ENCODE measurements at places on chromosomes 2 and 18.

DNA sequence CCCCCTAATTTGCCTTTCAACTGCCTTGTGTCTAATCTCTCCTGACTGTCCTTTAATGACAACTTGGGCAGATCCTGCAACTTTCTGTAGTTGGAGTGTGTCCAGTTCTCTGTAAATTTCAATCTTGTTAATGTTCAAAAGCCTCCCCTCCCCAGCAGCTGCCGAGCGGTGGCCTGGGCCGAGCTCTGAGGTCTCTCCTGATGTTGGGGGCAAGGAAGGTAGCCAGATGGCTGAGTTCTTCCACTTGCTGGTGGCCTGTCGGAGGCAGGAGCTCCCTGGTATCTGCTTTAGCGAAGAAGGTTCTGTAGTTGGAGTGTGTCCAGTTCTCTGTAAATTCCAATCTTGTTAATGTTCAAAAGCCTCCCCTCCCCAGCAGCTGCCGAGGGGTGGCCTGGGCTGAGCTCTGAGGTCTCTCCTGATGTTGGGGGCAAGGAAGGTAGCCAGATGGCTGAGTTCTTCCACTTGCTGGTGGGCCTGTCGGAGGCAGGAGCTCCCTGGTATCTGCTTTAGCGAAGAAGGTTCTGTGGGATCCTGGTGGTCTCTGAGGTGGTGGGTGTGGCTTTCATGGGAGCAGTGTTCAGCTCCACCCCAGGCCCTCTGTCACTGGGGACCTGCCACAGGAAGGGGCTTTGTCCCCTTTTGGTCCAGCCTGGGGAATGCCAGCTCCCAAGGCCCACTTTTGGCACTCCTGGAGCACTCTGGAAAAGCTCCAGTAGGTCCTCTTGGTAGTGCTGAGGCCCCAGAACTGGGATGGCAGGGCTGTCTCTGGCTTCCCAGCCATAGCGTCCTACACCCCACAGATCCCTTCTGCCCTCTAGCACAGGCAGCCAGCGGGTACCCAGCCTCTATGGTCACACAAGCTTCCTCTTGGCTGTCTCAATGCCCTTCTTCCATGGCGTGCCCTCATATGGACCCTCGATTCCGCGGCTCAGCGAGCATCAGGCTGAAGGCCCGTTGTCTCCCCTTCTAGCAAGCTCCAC is 211.9 kb downstream of the ALPK2 start:
- DNase-seq = no peak

DNA sequence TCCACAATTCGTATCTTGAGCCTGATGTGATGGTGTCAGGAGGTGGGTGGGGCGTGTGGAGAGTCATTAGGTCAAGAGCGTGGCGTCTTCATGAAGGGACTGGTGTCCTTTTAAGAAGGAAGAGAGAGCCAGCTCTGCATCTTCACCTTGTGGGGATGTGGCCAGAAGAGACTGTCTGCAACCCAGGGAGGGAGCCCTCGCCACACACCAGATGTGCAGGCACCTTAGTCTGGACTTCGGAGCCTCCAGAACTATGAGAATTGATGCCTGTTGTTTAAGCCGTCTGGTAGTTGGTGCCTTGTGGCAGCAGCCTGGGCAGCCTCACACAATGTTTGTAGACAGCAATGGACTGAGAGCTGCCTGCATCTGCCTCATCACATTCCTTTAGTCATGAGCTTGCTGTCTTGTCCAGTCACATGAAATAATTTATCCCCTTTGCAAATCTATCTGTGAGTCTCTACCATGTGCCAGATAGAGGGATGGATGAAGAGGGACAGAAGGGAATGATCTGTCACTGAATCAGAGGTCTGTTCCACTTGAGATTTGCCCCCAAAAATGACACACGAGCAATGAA is 61.0 kb downstream of the MYT1L start:
- DNase-seq = no peak

GRCh38 chr2:158725441-158725891 is 69.7 kb upstream of the DAPL1 start:
- no peak for DNase-seq

DNA sequence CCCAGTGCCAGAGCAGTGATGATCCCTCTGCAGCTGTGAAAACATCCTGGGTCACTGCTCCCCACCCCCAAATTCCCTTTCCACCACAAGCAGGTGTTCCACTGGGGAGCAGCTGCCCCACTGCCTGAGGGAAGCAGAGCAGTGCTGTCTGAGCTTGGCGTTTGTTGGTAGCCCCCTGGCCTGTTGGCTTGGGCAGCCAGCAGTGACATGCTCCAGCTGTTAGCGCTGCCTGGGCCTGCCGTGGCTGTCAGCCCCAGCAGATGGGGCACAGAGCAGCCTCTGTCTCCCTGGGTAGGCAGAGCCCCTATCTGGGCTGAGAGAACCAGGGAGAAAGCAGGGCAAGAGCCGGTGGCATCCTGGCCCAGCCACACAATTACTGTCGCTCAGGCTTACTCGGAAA is 247.7 kb downstream of the GLI2 start:
- DNase-seq = no peak

DNA sequence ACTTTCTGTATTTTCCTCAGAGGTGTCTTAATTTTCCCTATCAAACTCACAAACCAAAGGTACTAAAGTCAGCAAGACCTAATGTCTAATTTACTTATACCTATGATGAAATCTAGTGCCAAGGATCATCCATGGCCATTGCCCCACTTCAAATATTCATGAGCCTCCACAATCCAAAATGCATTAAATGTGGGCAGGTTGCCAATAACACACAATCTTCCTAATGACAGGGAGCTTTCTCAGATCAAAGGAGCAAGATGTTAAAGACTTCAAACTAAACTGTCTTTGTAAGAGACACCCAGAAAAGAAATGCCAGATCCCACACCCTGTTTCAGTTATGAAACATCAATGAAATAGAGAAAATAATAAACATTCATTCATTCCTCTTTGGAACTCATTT is 143.2 kb downstream of the TMEFF2 start:
- peak; percentile 11 for DNase-seq

DNA sequence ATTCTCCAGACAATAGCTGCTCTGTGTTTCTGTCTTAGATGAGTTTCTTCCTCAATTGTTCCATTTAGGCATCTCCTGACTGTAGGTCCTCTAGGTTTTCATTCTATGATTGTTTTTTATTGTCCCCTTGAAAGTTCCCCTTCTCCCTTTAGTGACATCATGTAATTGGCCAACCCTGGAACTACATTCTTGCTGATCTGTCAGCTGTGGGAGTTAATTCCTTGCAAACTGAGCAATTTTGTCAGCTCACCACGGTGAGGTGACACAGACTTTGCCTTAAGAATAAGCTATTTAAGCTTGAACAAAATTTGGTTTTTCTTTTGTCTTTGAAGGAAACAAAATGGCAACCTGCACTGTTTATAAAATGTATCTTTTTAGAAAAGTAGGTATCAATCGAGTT is 95.9 kb downstream of the TXNL1 start:
- no peak for DNase-seq

GRCh38 chr2:237162959-237163358 is 77.3 kb downstream of the COPS8 start:
- DNase-seq = no peak

- no peak for DNase-seq
These were observed 65.0 kb downstream of the ROCK2 start for GRCh38 chr2:11279398-11279797.

DNA sequence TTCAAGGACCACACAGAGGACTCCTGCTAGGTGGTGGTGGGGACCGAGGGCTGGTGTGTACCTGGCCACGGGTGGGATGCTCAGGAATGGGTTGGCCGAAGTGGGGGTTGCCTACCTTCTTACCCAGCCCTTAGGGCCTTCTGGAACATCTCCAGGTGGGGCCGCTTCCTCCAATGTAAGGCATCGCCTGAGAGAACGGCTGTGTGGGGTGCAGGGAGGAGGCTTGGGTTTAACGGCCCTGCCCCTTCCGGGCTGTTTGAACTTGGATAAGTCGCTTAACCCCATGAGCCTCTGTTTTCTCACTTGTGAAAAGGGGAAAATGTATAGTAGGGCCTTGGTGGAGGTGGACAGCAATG is 35.0 kb downstream of the EMILIN2 start:
- DNase-seq = no peak

GRCh38 chr2:222355860-222356259 is 57.1 kb upstream of the PAX3 start:
- DNase-seq = no peak

- DNase-seq = no peak
These were observed 133.0 kb downstream of the FSHR start for GRCh38 chr2:49021271-49021670.

- no peak for DNase-seq
These were observed 297.5 kb downstream of the PIEZO2 start for GRCh38 chr18:10851824-10852319.

DNA sequence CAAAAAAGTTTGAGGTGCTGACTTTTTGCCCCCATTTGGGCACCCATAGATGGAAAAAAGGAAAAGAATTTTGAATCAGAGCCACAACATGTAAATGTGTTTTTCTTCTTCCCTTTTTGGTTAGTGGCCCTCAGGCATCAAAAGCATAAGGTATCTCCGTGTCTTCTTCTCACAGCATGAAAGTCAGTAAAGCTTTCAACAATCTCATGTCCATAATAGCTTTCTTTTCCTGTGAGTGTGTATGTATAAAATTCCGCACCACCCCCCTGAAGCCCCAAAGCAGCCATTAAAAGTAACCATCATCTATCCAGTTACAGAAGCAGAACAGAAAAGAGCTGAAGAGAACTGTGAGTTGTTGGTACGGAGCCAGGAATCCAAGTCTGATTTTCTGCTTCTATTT is 1539.7 kb upstream of the ACVR2A start:
- no peak for DNase-seq

DNA sequence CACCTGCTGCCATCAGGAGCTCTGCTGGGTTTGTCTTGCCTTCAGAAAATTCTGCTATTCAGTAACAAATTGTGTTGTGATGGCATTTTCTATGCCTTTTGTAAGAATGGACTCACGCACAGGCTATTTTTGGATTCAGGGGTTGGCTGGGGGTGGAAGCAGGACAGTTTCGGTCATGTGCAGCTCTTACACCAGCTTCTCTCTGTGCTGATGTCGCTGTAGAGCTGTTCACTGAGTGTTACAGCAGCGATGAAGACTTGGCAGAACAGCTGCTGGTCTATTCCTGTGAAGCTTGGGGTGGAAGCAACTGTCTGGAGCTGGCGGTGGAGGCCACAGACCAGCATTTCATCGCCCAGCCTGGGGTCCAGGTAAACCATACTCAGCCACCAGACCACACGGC is 49.2 kb downstream of the TRPM8 start:
- DNase-seq = no peak

DNA sequence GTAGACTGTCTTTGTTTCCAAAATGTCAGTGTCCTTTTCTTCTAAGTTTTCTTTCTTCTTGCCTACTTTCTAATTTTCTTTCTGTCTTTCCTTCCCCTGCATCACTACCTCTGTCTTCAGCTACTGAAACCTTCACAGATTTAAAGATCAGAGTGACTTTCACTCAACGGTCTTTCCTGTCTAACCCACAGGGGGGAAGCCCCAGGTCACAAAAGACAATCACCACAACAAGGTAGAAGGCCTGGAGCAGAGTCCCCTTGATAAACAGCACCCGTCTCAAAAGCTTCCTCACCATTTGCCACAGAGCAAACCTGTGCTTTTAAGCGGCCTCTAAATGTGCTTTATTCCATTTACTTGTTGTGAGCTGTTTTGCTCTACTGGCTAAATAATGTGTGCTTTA is 665.4 kb downstream of the BCL11A start:
- no peak for DNase-seq

GRCh38 chr2:185012643-185013042 is 414.3 kb downstream of the ZNF804A start:
- no peak for DNase-seq

DNA sequence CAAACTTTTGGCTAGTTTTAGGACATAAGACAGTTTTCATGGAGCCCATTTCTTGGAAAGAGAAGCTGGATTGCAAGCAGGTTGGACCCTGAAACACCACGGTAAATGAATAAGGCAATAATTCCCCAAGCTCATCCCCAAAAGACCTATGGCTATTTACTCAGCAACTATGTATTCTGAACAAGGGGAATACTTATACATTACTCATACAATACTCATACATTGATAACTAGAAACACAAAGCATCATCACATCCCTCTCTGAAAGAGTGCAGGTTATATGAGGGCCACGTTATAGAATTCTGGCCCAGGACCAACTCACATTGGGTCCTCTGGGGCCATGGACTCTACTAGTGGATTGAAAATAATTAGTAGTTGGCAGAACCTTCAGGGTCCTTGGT is 154.8 kb downstream of the TMX3 start:
- no peak for DNase-seq

- peak; percentile 30 for DNase-seq
These were observed 16.8 kb upstream of the HES6 start for GRCh38 chr2:238256594-238257104.

GRCh38 chr2:109020217-109020637 is 31.2 kb upstream of the EDAR start:
- DNase-seq = no peak

DNA sequence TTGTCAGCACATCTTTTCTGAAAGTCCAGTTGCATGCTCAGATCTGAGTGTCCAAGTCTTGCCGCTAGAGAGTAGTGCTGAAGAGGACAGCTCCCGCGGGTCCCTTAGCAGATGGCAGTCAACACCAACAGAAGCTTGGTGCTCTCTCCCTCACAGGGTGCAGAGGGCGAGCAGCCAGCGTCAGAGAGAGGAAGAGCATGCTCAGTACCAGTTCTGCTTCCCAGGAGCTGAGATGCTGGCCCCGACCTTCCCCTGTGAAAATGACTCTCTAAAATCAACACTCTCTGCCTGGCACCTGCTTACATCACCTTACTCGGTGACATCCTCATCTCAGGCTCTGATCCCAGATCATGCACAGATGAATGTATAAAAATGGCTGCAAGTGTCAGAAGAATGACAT is 86.0 kb upstream of the TWIST2 start:
- DNase-seq = no peak

DNA sequence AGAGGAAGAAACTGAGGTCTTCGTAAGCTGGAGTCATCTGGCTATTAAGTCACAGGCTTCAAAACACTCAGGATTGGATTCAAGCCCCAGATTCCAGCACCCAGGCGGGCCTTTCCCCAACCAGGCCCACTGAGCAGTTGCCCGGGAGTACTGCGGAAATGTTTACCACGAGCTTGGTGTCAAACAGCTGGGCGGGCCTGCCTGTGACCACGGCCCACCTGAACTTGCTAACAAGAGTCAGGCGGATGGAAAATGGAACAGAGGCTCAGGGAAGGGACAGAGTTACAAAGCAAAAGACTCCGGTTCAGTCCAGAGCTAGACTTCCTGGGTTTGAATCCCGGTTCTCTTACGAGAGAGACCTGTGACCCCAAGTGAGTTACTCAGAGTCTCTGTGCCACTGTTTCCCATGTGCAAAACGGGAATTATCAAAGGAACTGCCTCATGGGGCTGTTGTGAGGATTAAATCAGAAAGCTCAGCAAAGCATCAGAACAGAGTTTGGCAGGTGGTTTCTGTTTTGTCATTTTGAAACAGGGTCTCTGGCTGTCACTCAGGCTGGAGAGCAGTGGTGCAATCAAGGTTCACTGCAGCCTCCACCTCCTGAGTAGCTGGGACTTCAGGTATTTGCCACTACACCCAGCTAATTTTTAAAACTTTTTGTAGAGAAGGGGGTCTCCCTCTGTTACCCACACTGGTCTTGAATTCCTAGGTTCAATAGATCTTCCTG is 49.0 kb upstream of the TFCP2L1 start:
- DNase-seq = no peak

All from NCI-H1436 treated with DMSO at 0.1 percent for 48 hours (cell line).